ENCODE measurements at places on chromosomes 2 and 18.

- no peak for DNase-seq
These were observed 15.9 kb downstream of the ABCG8 start for GRCh38 chr2:43854671-43855070.

GRCh38 chr2:178863856-178864620 is 56.8 kb upstream of the TTN start:
- no peak for DNase-seq

GRCh38 chr2:229910832-229911412 is 10.9 kb downstream of the TRIP12 start:
- DNase-seq = no peak

GRCh38 chr2:72993933-72994280 is 76.6 kb downstream of the EMX1 start:
- DNase-seq = no peak

DNA sequence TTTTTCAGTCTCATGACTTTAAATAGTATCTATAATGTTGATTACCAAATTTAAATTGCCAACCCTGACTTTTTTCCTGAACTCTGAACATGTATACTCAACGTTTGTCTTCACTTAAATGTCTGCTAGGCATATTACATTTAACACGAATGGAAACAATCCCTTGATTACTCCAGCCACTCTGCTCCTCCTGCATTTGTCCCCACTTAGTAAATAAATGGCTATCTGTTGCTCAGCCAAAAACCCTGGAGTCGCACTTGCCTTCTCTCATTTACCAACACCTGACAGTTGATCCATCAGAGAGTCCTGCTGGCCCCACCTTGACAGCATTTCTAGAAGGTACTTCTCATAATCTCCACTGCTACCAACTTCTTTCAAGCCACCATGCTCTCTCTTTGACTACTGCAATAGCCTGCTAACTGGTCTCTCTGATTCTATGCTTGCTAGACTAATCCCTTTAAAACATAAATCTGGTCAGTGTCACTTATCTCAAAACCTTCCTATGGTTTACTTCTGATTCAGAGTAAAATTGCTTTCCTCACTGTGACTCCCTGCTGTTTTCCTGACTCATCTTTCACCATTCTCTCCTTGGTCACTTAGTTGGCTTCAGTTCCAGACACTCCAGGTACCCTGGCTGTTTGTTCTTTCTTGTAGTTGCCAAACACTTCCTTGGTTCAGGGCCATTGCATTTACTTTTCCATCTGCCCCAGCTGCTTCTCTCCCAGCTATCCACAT is 31.9 kb downstream of the SPAG16 start:
- DNase-seq = no peak

DNA sequence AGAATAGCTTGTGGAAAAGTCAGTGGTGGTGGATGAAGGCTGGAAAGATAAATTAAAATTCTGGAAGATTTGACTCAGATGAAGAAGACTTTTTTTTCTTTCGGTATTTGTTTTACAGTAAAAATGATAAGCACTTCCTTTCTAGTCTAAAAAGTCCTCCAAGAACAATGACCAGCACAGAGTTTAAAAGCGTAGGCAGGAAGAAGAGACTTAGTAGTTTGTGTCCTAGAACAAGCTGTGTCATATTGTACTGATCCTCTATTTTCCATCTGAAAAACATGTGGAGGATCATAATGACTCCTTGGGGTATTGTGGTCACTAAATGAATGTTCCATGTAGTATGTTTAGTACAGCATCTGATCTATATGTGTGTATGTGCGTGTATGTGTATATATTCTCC is 132.4 kb upstream of the FSHR start:
- no peak for DNase-seq

- DNase-seq = no peak
These were observed 119.2 kb downstream of the PRKRA start for GRCh38 chr2:178331474-178332432.

- no peak for DNase-seq
These were observed 142.0 kb downstream of the ATAD2B start for GRCh38 chr2:23784971-23785370.

GRCh38 chr2:179818546-179818945 is 42.9 kb downstream of the ZNF385B start:
- no peak for DNase-seq

- DNase-seq = peak; percentile 52
These were observed 131.9 kb downstream of the MYO1B start for GRCh38 chr2:191376981-191377629.

- DNase-seq = no peak
These were observed 16.0 kb upstream of the ATP8B1 start for GRCh38 chr18:57819119-57819518.

GRCh38 chr2:42843131-42843530 is 50.7 kb upstream of the HAAO start:
- DNase-seq = no peak

GRCh38 chr2:50751311-50752031 is 280.5 kb downstream of the NRXN1 start:
- no peak for DNase-seq

- DNase-seq = no peak
These were observed 382.2 kb downstream of the TGIF1 start for GRCh38 chr18:3832025-3832638.

DNA sequence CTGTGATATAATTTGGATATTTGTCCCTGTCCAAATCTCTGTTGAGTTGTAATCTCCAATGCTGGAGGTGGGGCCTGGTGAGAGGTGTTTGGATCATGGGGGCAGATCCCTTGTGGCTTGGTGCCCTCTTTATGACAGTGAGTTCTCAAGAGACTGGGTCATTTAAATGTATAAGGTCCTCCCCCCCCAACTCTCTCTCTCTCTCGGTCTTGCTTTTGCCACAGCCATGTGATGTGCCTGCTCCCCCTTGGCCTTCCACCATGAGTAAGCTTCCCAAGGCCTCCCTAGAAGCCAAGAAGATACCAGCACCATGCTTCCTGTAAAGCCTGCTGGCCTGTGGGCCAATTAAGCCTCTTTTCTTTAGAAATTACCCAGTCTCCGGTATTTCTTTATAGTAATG is 58.6 kb downstream of the FN1 start:
- DNase-seq = no peak

DNA sequence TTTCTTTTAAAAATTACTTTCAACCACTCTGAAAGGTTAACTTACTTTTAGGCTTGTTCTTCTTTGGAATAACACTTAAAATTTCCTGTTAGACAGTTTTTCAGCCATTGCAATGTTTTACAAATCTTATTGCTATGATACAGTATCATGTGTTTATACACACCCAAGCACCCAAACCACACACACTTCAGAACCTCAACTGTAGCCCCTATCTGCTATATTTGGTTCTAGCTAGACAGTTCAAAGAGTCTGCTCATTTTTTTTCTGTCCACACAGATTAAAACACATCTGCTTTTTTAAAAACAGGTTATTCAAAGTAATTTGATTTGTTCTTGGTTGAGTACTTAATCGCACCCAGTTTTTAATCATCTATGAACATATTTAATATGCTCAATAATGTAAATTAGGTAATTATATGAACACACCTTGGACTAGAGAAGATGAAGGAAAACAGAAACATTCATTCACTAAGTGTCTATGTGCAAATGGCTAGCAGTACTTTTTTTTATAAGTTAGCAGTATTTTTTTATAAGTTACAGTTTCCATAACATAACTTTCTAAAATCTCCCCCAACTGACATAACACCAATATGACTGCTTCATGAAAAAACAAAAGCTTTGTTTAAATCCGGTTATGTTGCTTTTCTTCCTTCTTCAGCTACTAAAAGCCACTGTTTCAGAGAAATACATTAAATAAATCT is 17.6 kb downstream of the FBXO11 start:
- peak; percentile 50 for DNase-seq

GRCh38 chr2:207635468-207636200 is 10.4 kb upstream of the METTL21A start:
- DNase-seq = no peak

DNA sequence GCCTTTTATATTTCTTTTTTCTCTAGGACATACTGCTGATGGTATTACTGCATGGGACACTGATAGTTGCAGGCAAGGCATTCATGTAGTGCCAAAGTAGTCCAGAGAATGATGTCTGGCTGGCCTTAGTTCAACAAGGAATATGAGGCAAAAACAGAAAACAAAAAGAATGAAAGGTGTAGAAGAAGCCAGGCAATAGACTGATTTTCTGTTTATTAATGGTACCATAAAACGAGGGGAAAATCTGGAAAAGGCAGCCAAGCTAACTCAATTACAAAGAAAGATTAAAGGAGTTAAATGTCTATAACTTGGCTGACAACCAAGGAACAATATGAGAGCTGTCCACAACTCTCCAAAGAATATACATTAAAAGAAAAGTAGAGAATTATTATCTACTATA is 284.9 kb downstream of the ZEB2 start:
- no peak for DNase-seq

DNA sequence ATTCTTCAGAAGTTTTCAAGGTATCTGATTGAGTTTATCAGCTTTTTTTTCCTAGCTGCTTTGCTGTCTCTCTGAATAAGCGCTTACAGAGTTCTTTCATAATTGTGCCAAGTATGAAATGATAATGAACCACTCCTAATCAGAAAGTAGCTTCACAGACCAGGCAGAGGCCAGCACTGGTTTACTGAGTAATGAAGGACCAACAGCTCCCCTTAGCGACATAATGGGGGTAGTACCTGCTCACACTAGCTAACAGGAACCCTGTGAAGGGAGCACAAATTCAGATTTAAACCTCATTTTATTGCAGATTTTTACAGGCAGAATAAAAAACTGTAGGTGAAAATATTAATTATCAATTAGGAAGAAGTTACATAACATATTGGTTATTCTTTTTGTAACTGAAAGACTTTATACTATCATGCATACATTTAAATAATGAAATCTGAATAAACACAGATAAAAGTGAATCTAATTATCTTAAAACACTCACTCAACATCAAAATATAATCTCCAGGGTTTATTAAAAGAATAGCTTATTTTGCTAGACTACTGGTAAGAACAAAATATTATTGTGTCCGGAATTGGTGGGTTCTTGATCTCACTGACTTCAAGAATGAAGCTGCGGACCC is 53.7 kb upstream of the LRRC30 start:
- DNase-seq = no peak

DNA sequence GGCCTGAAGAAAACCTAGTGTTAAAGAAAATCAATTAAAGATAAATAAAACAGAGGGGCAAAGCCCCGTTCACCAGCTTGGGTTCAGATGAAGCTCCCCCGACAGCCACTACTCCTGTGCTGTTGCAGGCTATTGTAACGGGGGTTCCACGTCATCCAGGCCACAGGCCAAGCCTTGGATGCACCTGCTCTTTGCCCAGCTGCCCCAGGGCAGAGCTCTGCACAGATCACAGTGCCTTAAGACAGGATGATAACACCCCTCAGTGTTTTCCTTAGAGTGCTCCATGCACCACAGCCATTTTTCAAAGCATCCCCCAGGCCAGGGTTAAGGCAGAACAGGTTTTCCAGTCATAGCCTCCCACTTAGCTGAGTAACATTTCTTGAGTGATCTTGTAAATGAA is 32.0 kb downstream of the FASTKD2 start:
- no peak for DNase-seq

GRCh38 chr2:236512902-236513435 is 56.7 kb upstream of the ACKR3 start:
- DNase-seq = peak; percentile 76

- DNase-seq = no peak
These were observed 937 bp upstream of the LANCL1 start for GRCh38 chr2:210477496-210477895.

DNA sequence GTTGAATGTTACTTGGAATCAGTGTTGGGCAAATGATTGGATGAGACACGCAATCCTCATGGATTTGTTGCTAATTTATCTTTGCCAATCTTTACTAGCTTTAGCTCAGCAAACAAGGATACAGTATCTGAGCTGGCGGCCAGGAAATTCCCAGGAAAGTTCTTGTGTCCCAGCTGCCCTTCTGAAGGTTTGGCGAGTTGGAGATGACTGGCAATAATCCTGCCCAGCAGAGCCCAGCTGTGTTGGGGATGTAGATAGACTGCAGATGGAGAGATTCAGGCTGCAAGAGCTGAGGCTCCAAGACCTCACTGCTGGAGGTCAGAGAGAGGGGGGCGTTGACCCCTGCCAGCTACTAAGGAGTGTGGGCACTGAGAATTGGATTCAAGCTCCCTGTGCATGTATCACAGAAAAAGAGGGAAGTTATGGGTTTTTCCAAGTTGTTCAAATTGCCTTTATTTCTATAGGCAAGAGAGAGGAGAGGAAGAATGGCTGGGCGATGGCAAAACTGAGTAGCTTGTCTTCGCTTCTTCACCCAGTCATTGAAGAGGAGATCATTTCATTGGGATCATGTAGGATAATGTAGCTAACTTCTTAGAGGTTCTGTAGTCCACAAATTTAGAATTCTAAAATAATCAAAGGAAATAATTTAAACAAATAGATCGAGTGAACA is 506.8 kb upstream of the LRATD1 start:
- DNase-seq = no peak

- no peak for DNase-seq
These were observed 464.1 kb downstream of the PLCL1 start for GRCh38 chr2:198268519-198268918.

GRCh38 chr2:237967463-237967951 is 693 bp downstream of the UBE2F start:
- DNase-seq = no peak

DNA sequence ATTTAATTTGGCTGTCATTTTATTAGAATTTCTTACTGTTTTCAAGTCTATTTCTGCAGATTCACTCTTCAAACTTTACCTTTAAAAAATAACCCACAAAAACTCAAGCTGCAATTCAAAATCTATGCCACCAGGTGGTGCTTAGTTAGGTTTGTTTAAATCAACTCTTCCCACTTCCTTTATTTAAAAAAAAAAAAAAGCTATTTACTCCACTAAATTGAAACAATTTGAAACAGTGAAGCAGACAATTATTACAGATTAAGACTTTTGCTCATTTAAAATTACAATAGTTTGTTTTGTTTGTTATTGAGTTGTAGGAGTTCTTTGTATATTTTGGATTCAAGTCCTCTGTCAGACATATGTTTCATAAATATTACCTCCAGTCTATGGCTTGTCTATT is 300.0 kb downstream of the PDE11A start:
- no peak for DNase-seq

GRCh38 chr2:241863536-241863954 is 4.9 kb upstream of the PDCD1 start:
- no peak for DNase-seq

- DNase-seq = no peak
These were observed 61.2 kb upstream of the GPC1 start for GRCh38 chr2:240374085-240374907.

GRCh38 chr2:98127229-98127989 is 40.4 kb downstream of the VWA3B start:
- no peak for DNase-seq

DNA sequence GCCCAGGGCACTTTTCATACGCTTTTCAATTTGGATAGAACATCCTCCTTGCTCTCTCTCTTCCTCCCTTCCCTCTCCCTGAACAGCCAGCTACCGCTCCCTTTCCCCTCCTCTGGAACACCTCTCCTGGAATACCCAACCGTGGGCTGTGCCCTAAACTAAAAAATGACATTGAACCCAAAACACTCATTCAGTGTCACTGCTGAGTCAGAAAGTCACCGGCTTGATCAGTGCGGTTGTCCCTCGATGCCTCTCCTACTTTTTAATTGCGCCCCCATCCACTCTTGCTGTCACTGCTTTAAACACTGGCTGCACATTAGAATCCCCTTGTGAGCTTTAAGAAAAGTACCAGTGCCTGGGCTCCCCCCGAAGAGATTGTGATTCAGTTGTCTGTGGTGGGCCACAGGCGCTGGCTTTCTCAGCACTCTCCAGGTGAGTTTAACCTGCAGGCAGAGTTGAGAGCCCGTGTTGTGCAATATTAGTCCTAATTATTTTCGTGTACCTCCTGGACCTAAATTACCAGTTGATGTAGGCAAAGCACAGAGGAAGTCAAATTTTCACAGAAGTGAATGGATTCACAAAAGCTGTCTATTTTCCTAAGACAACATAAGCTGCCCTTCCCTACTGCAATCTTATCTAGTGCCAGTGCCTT is 302.0 kb downstream of the PRKCE start:
- DNase-seq = no peak

Data from CD4-positive, alpha-beta T cell treated with Interleukin-15 for 1 hour (primary cell).